ENCODE measurements at places on chromosomes 12 and 14.
A peak's percentile ranks its signal among the peaks of the same experiment; 100 is the strongest.

GRCh38 chr14:102071283-102071998 is 15.4 kb downstream of the HSP90AA1 start:
- no peak for DNase-seq

DNA sequence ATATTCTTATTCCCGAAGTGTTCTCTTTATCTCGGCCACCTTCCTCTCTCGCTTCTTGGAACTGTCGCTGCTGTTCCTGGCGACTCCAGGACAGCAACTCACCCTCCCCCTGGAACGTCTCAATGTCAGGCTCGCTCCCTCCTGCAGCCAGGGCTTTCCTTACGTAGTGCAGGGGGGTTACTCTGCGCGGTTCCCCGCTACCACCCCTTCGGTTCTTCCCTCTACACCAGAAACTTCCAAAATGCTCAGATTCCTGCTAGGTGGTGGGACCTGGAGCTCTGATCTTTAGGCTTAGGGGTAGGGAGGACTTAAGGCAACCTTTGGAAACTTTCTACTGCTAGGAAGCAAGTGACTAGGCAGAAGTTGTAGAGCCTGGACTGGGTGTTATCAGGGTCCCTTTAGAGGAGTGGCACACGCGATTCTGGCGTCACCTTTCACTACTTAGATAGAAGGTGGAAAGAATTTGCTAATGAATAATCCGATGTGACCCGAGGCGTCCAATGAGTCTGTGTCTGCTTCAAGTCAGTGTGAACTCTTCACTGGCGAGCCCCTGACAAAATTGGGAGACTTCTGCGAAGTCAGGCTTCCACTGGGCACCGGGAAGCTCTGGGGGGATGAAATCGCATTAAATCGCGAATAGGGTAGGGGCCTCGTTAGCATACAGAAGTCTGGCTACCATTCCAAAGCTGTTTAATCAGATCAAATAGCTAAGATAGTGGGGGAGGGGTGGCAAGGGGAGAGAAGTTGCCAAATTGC is 900 bp upstream of the DPF3 start:
- DNase-seq: no peak

DNA sequence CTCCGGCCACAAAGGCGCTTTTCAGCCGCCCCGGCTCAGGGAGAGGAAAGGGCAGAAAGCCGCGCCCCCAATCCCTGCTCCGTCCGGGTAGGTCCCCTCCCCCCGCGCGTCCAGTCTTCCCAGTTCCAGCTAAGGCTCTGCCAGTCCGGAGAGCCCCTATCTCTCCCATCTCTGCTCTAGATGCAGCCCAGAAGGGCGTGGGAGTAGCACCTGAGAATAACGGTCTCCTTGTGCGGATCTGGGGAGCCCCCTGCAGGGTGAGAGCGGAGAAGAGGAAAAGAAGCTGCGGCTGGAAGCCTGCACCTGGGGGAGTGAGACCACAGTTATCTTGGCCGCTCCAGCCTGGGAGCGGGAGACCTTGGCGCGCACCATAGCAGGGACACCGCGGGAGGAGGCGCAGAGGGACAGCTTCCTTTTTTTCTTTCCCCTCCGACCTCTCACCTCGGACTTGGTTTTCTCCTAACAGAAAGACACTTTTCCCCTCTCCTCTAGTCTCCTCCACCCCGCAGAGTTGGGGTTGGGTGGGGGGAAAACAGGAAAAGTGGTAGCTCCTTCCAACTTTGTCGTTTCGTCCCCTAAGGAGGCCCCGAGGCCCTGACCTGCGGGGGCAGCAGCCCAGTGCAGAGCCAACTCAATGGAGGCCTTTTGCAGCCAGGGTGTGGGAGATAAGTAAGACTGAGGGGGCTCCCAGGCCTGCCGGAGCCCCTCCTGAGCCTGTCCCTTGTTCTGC is 2.4 kb downstream of the DHH start:
- DNase-seq: no peak

DNA sequence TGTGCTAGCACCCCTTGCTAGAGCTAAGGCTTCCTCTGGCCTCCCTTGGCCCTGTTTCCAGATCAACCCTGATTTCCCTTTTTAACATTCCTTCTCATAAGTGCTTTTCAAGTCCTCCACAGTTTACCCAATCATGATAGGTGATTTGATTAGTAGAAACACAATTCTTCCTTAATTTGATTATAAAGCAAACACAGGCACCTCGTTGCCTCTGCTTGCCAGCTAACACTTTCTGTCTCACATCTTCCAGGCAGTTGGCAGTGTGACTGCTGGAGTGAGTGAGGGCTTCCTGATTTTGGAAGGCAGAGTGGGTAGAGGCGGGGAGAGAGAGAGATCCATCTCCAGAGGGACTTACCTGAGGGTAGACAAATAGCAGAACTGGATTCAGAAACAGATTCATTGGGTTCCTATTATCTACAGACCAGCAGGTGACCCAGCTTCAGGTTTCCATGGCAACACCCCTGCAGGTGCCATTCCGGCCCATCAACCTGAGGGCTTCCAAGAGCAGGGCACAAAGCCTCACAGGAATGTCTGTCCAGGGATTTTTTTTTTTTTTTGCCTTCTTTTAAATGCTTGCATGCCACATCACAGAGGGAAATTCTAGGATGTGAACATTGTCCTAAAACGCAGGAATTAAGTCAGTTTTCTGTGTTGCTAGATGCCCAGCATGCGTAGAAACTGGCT is 77.7 kb downstream of the PLXNC1 start:
- no peak for DNase-seq

DNA sequence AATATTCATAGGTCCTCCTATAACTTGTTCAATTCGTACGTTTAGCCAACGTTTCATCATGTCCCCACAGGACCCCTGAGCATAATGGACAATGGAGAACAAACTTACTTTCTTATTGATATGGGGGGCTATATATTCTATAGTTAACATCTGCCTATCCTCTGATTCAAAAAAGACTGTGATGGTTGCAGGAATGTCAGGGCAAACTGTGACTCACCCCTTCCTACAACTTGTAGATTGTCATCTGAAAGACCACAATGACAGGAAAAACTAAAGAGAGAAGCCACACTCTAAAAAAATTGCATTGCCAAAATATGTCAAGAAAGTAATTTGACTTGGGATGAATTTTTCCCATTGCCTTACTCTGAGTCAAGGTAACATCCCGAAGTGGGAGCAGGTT is 50.8 kb downstream of the CATSPERB start:
- no peak for DNase-seq

- DNase-seq: no peak
Observed at GRCh38 chr14:38502239-38502638, 246.3 kb upstream of the CLEC14A start.

GRCh38 chr14:64196814-64197411 is 97.3 kb downstream of the ESR2 start:
- DNase-seq: peak; percentile 45

GRCh38 chr14:84336433-84336832 is 1193.5 kb upstream of the FLRT2 start:
- DNase-seq: no peak

DNA sequence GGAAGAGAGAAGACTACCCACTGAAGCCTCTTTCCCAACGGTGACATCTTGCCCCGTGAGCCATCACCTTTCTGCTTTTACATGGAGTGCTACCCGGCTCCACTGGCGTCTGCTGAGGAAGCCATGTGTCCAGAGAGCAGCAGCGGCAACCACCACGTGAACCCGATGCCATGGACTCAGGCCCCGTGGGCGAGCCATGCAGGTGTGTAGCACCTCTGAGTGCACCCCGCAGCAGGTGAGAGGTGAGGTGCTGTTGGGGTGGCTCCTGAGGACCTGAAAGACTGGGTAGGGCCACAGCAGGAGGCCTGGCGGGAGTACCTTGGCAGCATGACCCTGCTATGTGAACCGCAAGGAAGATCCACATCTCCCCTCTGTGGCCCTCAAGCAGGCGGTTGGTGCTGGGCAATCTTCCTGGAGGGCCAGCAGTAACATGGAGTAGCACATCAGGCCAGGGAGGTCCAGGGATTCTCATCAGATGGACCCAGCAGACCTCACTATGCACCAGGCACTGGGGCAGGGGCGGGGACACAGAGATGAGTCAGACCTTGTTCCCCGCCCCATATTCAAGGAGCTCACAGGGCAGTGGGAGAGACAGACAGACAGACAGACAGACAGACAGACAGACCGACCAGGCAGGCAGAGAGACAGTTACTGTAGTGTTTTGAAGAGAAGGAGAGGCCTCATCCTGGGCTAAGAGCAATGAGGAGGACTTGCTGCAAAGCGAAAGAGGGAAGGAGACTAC is 129.6 kb downstream of the PAPOLA start:
- DNase-seq: no peak

GRCh38 chr12:111812881-111813741 is 28.9 kb upstream of the MAPKAPK5 start:
- peak; percentile 81 for DNase-seq

DNA sequence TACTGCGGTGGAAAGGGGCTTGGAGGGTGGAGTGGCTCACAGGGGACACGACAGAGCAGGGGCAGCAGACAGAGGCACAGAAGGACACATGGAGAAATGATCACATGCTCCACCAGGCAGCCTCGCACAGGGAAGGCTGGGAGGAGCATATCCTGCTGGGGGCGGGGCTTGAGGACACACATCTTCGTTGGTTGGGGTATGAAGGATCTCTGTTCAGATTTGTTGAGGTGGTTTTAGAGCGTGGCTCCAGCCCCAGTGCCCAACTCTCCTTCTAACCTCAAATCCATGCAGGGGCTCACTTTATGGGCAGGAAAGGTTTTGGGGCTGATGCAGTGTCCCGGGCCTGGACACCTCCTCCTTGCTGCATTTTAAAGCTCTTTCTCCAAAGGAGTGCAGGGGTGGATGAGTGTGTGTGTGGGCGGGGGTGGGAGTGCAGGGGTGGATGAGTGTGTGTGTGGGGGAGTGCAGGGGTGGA is 733 bp upstream of the P3H3 start:
- peak; percentile 89 for DNase-seq

All from NCI-H1105 (cell line).